ENCODE measurements at places on chromosomes 13 and 19.
A peak's percentile ranks its signal among the peaks of the same experiment; 100 is the strongest.

GRCh38 chr13:33872005-33872351 lies 54.0 kb downstream of the RFC3 start:
- no peak for DNase-seq

GRCh38 chr19:2252797-2253105 lies 3.5 kb downstream of the JSRP1 start:
- no peak for DNase-seq

- no peak for DNase-seq
Observed at GRCh38 chr13:74003374-74003773, 130.8 kb downstream of the KLF12 start.

DNA sequence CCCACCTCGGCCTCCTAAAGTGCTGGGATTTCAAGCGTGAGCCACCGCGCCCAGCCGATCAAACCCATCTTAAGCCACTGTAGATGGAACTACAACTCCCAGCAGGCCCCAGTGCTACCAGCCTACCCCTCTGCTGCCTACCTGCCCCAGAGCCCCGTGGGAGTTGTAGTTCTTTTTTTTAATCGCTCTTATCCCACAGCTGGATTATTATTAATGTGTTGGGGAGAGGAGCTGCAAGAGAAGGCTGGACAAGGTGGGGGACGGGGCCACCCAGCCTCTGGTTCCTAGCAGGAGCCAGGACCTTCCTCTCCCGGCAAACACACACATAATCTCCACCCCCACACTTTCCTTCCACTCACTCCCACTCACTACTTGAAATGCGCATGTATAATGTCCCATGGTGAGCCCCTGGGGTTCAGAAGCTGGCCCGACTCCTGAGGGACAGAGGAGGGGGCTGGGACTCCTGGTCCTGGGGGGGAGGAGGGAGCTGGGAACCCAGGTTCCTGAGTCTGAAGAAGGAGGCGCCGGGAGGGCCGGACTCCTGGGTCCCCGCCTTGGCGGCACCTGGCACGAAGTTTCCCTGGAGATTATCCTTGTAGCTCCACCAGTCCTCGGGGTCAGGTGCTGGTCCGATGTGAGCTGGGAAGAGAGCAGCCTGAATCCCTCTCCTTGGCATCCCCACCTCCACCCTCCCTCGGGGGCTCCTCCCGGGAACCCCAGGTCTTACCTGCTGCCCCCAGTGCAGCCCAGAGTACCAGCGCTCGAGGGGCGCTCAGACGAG lies 958 bp downstream of the CA11 start:
- DNase-seq: peak; percentile 82

DNA sequence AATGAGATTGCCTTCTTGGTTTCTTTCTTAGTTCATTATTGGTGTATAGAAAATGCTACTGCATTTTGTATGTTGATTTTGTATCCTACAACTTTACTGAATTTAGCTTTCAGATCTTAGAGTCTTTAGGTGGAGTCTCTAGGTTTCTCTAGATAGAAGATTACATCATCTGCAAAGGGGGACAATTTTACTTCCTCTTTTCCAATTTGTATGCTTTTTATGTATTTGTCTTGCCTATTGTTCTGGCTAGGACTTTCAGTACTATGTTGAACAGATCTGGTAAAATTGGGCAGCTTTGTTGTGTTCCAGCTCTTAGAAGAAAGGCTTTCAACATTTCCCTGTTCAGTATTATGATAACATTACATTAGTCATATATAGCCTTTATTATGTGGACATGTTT lies 101.0 kb upstream of the SPRY2 start:
- DNase-seq: peak; percentile 72

- DNase-seq: no peak
Observed at GRCh38 chr19:42115705-42116104, 16.5 kb downstream of the POU2F2 start.

- no peak for DNase-seq
Observed at GRCh38 chr13:91101381-91101780, 246.1 kb upstream of the MIR17HG start.

DNA sequence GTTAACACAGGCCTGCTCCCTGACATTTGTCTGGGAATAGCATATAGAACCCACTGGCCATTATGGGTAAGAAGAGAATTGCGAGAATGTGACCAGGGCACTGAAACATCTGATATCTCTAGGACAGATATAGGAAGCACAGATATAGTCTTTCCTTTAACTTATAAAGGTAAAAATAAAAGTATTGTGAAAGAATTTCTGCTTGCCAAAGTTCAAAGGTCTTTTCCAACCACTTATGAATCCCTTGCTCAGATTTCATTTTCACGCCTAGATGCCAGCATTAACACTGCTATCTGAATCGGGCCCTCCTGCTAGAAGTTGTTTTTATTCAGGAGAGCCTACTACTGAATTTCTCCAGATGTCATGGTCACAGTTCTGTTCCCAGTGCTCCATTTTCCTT lies 27.7 kb downstream of the BBC3 start:
- no peak for DNase-seq

DNA sequence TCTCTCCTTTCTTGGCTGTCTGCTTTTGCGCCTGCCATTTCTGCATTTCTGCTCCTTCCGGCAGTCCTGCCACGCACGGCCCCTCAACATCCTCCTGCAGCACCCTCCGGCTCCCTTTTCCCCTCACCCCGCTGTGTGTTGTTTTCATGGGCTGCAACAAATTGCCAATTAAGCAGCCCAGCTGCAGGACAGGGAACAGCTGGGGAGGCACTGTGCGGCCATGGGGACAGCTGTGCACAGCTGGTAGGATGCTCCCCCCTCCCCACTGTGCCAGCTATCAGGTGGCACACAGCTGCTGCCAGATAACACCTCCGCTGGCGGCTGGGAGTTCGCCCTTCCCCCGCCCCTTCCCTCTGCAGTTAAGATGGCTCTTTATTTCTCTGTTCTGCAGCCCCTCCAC lies 25.4 kb downstream of the LYL1 start:
- no peak for DNase-seq

GRCh38 chr19:56111601-56112312 lies 9.3 kb downstream of the ZNF787 start:
- DNase-seq: no peak

DNA sequence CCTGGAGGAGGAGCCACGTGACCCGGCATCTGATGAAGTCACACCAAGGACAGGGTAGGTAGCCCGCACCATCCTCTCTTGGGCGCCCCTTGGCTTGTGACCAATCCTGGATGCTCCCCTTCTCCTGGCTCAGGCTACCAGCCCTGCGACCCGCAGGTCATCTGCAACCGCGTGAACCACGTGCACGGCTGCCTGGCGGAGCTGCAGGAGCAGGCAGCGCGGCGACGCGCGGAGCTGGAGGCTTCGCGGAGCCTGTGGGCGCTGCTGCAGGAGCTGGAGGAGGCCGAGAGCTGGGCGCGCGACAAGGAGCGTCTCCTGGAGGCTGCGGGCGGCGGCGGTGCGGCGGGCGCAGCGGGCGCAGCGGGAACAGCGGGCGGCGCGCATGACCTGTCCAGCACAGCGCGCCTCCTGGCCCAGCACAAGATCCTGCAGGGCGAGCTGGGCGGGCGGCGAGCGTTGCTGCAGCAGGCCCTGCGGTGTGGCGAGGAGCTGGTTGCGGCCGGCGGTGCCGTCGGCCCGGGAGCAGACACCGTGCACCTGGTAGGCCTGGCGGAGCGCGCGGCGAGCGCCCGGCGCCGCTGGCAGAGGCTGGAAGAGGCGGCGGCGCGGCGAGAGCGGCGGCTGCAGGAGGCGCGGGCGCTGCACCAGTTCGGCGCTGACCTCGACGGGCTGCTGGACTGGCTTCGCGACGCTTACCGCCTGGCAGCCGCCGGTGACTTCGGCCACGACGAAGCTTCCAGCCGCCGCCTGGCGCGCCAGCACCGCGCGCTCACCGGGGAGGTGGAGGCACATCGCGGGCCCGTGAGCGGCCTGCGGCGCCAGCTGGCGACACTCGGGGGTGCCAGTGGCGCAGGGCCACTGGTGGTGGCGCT lies 45.9 kb downstream of the SPTBN4 start:
- no peak for DNase-seq

GRCh38 chr19:48319647-48320541 lies 5.5 kb upstream of the EMP3 start:
- DNase-seq: peak; percentile 88

GRCh38 chr19:44588771-44589112 lies 24.6 kb upstream of the IGSF23 start:
- DNase-seq: no peak

DNA sequence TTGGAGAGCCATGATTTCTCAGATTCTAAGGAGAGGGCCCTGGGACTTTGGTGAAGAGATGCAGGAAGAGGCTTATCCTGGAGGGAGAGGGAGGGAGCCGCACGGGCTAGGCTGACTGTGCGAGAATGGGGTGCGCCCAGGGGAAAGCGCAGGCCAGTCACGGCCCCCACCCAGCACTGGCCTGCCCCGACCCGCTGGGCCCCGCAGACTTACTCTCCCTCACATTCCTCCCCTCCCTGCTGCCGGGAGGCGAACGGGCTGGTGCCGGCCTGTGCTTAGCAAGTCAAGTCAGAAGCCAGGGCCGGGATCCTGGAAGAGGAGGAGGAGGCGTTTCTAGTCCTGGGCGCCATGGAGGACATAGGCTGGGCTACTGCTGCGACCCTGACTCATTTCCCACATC lies 120.0 kb downstream of the CRYL1 start:
- DNase-seq: no peak

DNA sequence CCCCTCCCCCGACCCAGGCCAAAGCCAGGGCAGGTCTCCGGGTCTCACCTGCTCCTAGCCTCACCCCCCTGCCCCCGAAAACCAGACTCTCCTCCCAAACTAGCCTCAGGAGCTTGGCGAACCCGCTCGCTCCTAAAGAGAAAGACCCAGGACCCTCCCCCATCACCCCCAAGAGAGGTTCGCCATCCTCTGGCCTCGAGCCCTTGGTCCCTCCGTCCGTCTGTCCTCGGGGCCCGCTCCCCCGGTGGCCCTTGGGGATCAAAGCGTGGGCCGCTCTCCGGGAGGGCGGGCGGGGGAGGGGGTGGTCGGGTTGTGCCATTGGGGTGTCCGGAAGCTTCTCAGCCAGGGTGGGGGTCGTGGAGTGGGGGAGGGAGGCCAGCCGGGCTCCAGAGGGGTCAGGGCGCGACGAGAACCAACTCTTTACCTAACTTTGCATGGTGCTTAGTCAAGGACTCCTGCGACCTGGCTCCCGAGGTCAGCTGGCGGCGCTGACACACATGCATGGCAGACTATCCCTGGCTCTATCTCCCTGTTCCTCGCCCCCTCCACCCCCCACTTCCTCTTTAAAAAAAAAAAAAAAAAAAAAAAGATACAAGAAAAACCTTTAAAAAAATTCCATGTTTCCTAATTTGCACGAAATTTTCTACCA lies 15.6 kb downstream of the SMIM24 start:
- no peak for DNase-seq

GRCh38 chr13:53150568-53150967 lies 122.0 kb downstream of the OLFM4 start:
- no peak for DNase-seq

GRCh38 chr19:16661480-16662034 lies 618 bp downstream of the TMEM38A start:
- peak; percentile 19 for DNase-seq

DNA sequence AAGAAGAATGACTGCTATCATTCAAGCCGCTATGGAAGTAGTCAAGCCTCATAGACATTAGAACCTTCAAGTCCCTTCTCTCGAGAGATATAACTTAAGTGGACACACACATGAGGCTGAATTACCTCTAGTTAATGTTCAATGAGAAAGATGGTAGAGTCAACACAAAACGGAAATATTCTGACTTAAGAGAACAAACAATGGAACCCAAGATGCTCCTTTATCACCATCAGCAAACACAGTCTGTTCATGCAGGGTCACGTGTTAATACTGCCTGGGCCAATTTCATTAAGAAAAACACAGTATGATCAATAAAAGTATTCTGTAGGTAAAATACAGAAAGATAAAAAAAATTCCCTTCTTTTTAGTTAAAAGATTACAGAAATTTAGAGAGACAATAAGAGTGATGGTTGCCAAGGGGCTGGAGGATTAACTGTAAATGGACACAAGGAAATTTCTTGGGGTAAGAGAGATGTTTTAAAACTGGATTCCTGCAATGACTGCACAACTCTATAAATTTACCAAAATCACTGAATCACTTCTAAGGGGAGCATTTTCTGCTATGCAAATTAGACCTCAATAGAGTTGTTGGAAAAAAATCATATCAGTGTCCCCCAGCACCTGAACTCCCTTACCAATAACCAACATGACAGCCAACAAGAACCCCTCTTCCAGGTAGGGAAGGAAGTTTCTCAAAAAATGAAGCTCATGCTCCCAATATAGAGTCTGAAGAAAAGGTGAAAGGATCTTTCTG lies 256.6 kb downstream of the ABCC4 start:
- no peak for DNase-seq

- DNase-seq: peak; percentile 33
Observed at GRCh38 chr19:30799865-30800755, 427.9 kb downstream of the ZNF536 start.

- no peak for DNase-seq
Observed at GRCh38 chr19:5243878-5244277, 96.7 kb downstream of the PTPRS start.

DNA sequence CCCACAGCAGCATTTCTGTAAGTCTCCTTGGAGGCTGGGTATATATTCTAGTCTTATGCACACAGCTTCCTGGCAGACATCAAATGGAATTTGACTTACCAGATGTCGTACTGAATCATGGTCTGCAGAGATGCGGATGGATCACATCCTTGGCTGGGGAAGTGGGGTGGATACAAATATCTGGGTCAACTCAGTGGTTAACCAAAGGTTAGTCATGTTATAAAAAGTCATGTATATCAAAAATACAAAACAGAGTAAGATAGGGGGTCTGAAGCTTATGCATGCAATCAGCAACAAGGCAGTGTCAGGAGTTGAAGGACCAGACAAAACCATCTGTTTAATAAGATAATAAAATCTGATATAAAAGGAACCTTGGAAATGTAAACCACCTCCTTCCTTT lies 61.9 kb downstream of the WASF3 start:
- no peak for DNase-seq

- no peak for DNase-seq
Observed at GRCh38 chr19:35223862-35224505, 4.6 kb downstream of the FAM187B start.

GRCh38 chr13:27296496-27296895 lies 25.9 kb downstream of the RASL11A start:
- no peak for DNase-seq

DNA sequence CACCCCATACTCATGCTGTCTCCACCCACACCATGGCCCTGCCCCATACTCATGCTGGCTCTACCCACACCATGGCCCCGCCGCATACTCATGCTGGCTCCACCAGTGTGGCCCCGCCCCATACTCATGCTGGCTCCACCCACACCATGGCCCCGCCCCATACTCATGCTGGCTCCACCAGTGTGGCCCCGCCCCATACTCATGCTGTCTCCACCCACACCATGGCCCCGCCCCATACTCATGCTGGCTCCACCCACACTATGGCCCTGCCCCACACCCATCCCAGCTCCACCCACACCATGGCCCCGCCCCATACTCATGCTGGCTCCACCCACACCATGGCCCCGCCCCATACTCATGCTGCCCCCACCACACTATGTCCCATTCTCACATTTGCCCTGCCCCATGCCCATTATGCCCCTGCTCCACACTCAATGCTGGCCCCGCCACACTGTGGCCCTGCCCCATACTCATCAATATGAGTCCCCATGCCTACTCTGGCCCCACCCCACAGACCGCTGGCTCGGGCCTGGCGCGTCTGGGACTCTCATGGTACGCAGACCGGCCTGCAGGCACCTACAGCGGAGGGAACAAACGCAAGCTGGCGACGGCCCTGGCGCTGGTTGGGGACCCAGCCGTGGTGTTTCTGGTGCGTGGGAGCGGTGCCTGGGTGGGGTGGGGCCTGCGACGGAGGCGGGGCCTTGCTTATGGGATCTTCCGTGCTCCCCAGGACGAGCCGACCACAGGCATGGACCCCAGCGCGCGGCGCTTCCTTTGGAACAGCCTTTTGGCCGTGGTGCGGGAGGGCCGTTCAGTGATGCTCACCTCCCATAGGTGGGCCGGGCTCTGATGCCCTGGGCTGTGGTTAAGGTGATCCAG lies 3.7 kb upstream of the ARHGAP45 start:
- peak; percentile 68 for DNase-seq
